ENCODE measurements at places on chromosomes 11 and 22. TPM values are rescaled to one million over a fixed set of nuclear protein-coding genes. Genes with fewer than 3 reads are reported as not detected.
A peak's percentile ranks its signal among the peaks of the same experiment; 100 is the strongest.

Gene SAC3D1
- total RNA-seq, result 44.0 TPM

- DNase-seq, result no peak
Measured at GRCh38 chr11:133898770-133899115, 53.4 kb upstream of the SPATA19 start.

DNA sequence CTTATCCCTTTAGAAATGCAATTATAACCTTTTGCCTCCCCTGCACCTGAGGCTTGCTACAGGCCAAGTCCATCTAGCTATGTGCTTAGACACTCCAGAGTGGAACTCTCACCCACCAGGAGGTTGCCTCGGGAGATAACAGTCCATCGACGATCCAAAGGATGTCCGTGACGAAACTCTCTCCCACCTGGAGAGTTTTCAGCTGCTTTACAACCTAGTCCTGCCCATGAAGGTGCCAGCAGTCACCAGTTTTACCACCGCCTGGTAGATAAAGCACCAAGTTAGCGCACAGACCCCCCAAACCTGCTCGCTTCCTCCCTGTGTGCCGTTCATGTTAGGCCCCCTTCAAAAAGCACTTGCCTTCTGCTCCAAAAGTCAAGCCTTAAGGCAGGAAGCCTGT lies 53.1 kb upstream of the SHISAL1 start:
- DNase-seq, result no peak

- DNase-seq, result no peak
Measured at GRCh38 chr11:13317293-13318080, 39.9 kb downstream of the BMAL1 start.

DNA sequence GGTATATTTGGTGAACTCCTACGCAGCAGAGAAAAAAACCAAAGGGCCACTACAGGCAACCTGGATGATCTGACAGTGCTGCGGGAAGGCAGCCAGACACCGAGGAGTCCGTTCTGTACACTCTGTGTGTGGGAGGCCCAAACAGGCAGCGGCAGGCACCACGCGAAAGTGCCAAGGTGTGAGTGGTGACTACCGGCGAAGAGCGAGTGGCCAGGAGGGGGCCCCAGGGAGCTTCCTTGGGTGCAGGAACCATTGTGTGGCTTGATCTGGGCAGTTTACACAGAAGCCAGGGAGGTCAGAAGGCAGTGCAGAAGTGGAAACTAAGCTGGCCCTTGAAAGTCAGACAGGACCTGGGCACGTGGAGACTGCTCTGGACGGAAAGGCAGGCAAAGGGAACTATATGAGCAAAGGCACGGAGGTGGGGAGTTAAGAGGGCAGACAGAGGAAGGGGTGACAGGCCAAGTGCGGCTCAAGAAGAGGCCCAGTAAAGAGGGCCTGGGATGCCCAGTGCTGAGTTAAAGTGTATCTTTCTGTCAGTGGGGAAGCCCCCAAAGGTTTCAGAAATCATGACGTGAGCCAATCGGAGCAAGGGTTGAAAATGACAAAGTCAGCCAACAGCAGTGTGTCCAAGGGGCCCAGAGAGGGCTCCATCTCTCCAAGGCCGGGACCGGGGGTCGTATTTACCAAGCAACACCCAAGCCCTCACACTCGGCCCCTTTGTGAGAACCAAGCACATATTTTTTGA lies 10.6 kb downstream of the TMEM184B start:
- DNase-seq, result no peak

GRCh38 chr11:69655479-69656428 lies 14.8 kb downstream of the CCND1 start:
- DNase-seq, result no peak

DNA sequence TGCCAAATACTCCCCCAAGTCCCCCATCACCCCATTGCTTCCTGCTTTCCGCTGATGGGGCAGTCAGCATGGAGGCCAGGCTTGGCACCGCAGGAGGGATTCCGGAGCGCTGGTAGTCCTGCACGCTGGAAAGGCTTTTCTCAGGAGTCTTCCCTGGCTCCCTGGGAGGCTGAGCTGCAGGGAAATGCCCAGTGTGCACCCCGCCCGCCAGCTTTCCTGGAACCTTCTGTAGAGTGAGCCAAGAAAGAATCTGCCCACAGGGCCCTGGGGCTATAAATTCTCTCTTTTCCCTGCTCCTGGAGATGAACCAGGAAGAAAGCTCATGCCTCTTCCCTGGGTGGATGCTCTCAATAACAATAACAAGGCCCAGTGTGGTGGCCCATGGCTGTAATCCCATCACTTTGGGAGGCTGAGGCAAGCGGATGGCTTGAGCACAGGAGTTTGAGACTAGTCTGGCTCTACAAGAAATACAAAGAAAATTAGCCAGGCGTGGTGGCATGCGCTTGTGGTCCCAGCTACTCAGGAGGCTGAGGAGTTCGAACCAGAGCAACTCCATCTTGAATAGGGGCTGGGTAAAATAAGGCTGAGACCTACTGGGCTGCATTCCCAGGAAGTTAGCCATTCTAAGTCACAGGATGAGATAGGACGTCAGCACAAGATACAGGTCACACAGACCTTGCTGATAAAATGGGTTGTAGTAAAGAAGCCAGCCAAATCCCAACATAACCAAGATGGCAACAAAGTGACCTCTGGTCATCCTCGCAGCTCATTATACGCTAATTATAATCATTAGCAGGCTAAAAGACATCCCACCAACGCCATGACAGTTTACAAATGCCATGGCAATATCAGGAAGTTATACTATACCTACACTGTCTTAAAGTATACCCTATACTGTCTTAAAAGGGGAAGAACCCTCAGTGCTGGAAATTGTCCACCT lies 46.4 kb upstream of the FTH1 start:
- peak; percentile 81 for DNase-seq

DNA sequence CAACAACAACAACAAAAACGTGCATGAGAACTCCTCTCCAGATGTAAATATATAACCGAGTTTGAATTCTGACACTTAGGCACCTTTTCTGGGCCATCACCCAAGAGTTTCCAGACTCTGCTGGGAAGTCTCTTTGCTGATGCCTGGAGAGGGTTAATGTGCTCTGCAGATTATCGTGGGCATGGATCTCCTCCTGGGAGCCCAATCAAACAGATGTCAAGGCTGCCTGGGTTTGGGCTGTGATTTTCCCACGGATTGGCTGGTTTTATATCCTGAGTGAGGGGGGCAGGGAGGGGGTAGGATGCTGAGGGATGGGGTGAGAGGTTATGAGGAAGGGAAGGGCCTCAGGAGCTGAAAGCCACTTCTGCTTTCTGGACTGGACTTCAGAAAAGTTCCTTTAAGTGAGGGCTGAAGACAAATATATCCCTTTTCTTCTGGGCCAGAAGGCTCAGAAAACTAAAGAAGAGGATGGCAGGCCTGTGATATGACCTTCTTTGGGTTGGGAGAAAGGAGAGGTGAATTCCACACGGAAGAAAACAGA lies 4.2 kb downstream of the ELF5 start:
- DNase-seq, result no peak

DNA sequence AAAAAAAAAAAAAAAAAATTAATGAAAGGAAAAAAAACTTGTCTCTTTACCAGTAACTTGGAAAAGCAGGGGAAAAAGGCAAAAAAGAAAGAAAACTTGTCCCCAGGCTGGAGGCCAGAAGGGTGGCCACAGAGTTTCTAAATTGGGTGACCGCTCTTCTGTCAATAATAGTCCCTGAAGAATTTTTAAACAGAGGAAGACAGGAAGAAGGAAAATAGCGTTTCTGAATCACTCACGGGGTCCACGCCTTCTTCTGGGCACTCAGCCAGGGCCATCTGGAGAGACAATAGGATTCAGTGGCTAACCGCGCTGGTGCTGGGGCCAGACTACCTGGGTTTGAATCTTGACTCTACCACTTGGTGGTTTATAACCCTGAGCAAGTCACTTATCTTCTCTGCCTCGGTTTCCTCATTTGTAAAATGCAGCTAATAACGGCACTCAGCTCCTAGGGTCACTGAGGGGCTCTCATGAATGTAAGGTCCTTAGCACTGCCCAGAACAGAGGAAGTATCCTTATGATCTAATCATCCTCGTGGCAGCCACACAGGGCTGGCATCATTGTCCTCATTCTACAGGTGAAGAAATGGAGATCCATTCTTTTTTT lies 7.0 kb downstream of the C11orf86 start:
- peak; percentile 96 for DNase-seq

Gene SUN2
- total RNA-seq, result 77.4 TPM
